ENCODE measurements at places on chromosomes 1 and 21.

GRCh38 chr1:96837057-96837780 lies 115.6 kb downstream of the PTBP2 start:
- DNase-seq, result no peak

GRCh38 chr21:44880405-44881197 lies 7.1 kb upstream of the PTTG1IP start:
- no peak for DNase-seq

GRCh38 chr21:38567970-38568360 lies 69.7 kb upstream of the ERG start:
- DNase-seq, result no peak

- no peak for DNase-seq
Measured at GRCh38 chr1:164619006-164619784, 60.2 kb downstream of the PBX1 start.

DNA sequence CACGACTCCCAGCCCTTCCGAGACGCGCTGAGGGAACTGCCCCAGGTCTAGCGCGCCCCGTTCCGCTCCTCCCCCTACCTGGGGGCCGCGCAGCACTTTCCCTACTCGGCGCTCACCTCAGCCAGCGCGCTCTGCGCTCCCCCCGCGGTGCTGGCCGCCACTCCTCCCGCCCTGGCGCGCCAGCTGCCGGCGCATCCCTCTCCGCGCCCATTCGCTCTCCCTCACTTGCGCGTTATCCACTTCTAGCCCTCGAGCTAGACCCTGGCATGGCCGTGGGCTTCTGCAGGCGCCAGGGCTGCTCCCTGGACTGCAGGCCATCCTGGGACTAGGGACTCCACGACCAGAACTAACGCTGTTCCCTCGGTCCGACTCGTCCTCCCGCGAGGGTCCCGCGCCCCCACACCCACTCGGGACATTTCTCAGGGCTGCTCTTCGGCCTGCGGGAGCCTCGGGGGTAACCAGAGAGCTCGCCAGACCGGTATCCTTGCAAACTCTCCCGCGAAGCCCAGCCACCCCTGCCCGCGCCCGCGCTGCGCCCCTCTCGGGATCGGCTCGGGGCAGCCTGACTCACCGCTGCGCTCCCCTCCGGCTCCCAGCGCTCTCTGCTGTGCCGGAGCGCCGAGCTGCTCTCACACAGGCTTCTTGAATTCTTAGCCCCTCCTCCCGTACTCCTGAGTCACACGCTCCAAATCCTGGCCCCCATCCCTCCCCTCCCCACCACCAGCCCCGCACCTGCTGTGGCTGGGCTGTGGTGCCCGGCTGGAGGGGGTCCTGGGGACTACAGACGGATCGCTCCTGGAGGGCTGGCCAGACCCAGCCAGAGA lies at the start of gene NGF:
Gene NGF, minus strand, starts transcription at position 617 of the 824 bp plus-strand sequence. CDS start 51,454 bp downstream, outside the sequence.
- no peak for DNase-seq

DNA sequence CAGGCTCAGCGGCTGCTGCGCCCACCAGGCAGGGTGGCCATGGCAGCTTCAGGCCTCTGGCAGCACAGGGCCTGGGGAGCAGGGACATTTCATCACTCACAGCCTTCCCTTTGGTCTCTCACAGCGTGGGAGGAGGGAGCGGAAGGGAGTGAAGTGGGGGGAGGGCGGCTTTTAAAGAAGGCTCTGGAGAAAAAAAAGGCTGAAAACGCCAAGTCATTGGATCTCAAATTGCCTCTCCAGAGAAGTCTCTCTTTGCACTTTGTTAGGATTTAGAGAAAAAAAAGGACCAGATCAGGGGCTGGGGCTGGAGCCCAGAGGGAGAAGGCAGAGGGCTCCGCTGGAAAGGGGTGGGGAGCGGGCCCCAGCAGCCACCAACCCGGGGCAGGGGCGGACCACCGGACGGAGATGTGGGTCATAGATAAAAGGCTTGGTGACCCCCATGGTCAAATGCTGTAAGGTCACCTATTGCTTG lies 209.9 kb downstream of the GRIK3 start:
- DNase-seq, result no peak

DNA sequence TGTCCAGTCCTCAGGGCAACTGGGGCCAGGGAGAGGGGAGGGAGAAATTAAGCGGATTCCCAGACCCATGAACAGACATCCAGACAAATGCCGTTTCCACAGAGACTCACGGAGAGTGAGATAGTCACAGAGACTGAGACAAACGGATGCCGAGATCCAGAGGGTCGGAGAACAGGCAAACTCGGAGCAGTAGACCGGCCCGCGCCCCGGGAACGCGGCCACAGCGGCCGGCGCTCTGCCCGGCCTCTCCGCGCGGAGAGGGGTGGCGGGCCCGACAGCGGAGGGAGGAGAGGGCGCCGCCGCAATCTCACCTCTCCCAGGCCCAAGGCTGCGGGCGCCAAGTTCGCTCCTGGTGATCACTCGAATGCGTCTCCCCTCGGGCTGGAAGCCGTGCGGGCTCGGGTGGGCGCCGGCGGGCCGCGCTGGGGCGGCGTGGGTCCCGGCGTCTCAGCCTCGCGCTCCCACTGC lies 831 bp upstream of the FOXD2 start:
- DNase-seq, result no peak

GRCh38 chr1:116377541-116378529 lies 4.8 kb downstream of the ATP1A1 start:
- no peak for DNase-seq

DNA sequence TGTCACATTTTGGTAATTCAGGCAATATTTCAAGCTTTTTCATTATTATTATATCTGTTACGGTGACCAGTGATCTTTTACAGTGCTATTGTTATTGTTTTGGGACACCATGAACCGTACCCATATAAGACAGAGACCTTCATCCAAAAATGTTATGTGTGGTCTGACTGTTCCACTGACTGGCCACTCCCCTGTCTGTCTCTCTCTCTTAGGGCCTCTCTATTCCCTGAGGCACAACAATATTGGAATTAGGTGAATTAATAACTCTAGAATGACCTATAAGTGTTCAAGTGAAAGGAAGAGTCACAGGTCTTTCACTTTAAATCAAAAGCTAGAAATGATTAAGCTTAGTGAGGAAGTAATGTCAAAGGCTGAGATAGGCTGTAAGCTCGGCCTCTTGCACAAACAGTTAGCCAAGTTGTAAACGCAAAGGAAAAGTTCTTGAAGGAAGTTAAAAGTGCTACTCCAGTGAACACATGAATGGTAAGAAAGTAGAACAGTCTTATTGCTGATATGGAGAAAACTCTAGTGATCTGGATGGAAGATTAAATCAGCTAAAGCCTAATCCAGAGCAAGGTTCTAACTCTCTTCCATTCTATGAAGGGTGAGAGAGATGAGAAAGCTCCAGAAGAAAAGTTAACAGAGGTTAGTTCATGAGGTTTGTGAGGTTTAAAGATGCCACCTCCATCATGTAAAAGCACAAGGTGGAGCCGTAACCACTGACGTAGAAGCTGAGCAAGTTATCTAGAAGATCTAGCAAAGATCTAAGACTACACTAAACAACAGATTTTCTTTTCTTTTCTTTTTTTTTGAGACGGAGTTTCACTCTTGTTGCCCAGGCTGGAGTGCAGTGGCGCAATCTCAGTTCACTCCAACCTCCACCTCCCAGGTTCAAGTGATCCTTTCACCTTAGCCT lies 19.7 kb upstream of the DIPK1A start:
- DNase-seq, result peak; percentile 16

- DNase-seq, result no peak
Measured at GRCh38 chr1:217876896-217877295, 245.8 kb downstream of the SPATA17 start.

- DNase-seq, result no peak
Measured at GRCh38 chr1:9844106-9844505, 20.3 kb upstream of the CLSTN1 start.

GRCh38 chr1:26280333-26281042 lies 602 bp downstream of the SH3BGRL3 start:
- no peak for DNase-seq

- DNase-seq, result no peak
Measured at GRCh38 chr1:96508233-96508632, 213.4 kb upstream of the PTBP2 start.

DNA sequence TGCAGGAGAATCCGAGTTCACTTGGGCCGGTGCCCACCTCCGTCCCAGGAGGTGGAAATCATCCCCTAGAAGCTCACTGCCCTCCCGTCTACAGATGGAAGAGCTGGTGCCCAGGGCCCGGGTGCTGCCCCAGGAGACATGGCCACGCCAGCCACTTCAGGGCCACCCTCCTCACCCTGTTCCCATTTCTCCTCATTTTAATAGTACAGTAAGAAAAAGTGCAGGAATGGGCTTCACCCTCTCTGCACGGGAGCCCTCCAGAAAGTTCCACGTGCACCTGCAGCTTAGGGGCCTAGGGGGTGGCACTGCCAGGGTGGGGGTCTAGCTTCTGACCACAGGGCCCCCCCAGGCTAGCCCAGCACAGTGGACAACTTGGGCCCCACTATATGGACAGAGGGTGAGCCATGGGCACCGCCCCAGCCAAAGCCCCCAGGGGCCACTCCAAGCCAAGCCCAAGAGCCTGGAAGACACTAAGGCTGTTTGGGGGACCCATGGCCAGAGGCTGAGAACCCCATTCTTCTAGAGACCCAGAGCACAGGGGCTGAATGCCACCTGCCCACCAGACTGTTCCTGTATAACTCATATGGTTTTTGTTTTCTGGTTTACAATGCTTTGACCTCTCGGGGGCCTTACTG lies 3.4 kb upstream of the FTCD start:
- DNase-seq, result no peak

GRCh38 chr1:91700771-91701471 lies 185.0 kb downstream of the TGFBR3 start:
- DNase-seq, result no peak

DNA sequence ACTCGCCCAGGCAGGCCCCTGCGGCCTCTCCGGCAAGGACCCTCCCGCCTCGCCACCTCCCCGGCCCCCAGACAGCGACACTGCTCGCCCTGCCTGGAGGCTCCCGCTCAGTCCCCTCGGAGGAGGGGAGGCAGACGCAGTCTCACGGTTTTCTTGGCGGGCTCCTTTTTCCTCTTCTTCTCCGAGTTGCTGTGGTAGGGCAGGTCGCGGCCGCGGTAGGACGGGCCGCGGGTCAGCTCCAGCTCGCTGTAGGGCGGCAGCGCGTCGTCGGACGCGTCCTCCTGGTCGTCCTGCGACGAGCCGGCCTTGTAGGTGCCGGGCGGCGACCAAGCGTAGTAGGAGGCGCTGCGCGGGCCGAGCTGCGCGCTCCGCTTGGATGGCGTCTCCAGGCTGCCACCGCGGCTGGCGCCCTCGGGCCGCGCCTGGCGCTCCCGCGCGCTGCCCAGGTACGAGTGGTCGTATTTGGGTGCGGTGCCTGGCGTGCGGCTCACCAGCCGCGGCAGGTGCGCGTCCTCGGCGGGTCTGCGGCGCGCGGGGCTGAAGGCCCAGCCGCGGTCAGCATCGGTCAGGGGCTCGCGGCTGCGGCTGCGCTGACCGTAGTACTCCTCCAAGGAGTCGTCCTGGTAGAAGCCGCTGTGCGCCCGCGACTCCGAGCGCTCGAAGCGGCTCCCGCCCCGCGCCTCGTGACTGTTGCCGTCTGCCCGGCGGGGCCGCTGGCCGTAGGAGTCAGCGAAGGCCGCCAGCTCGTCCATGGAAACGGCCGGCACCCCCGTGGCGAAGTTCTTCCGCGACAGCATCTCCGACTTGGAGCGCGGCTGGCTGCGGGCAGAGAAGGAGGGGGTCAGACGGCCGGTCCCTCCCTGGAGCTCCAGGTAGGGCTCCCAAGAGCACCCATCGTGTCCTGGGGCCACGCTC lies 44.8 kb upstream of the TADA1 start:
- DNase-seq, result no peak

- no peak for DNase-seq
Measured at GRCh38 chr1:239617731-239618130, 231.4 kb downstream of the CHRM3 start.

DNA sequence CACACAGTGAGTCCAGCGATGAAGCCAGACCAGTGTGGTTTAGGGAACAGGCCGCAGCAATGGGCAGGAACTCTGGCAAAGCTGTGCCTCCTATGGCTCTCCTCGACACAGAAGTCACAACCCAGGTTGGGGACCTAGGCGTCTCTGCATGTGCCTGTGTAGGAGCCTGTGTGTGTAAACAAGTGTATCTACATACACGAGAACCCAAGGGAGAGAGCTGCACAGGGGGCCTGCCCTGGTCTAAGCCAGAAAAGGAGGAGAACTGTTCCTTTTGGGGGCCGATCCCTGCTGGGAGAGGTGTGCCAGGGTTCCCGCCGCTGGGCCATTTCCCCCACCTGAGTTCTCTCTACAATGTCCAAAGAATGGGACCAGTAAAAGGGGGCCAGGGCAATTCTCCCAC lies 56.0 kb downstream of the CD247 start:
- no peak for DNase-seq

DNA sequence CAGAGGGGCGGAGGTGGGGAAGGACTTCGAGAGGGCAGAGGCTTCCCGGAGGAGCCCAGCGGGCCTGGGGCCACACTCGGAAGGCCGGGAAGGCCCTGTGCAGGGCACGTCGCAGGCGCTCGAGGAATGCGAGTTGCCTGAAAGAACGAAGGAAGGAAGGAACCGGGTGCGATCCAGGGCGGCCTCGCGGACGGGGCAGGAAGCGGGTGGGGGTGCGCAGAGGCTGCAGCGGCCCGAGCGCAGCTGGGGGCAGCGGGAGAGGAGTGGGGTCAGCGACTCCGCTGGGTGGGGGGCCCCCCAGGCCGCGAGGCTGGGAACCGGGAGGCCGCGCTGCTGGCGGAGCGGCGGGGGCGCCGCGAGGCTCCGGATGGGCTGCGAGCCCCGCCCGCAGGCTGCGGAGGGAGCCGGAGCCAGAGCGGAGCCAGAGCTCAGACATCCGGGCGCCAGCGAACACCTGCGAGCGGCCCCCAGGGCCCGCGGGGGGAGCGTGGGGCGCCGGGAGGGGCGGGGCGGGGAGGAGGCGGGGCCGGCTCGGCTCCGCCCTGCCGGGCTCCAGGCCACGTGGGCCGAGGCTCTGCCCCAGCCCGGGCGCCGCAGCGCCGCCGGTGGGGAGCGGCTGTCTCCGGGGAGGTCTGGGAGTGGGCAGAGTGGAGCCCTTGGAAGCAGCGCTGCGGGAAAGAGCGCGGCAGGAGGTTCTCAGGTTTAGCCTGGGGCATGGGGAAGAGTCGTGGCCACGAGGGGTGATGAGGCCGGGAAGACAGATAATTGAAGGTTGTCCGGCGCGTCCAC lies 4.6 kb downstream of the ID3 start:
- DNase-seq, result peak; percentile 66

- DNase-seq, result no peak
Measured at GRCh38 chr1:201653883-201654282, 115.0 kb downstream of the NAV1 start.

DNA sequence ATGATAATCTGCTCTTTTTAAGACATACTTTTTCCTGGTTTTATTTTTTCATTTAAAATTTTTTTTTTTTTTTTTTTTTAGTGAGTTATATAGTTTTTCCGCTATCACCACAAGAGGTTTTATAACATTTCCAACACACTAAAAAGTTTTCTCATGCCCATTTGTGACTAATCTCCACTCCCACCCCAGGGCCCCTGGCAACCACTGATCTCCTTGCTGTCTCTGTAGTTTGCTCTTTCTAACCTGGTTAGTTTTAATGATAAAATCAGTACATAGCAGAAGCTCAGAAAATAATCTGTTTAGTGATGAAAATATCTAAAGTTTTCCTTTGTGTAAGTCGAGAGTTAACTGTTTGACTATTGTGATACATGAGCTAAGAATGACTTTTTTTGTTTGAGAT lies 41.8 kb downstream of the IARS2 start:
- no peak for DNase-seq

- DNase-seq, result no peak
Measured at GRCh38 chr21:14477841-14478240, 68.3 kb downstream of the SAMSN1 start.

- DNase-seq, result no peak
Measured at GRCh38 chr1:222791006-222791710, 23.7 kb upstream of the DISP1 start.

Data from stimulated activated CD8-positive, alpha-beta memory T cell treated with anti-CD3 and anti-CD28 coated beads, Interleukin-2, amount 100 ng/mL, for 1 hour (primary cell).